Pancreas (tissue), 10 donors: ENCODE measurements at places on chromosomes 5 and 9. TPM values are rescaled to one million over a fixed set of nuclear protein-coding genes. Genes with fewer than 3 reads are reported as not detected.

The EGFL7 gene
- 111 TPM for polyA plus RNA-seq

The NOL6 gene
- 27.8 TPM for polyA plus RNA-seq

The LURAP1L gene
- 10.9 TPM for polyA plus RNA-seq

The MEIKIN gene
- polyA plus RNA-seq = not detected

The PHF2 gene
- 17.8 TPM for polyA plus RNA-seq

The ZSWIM6 gene
- 3.6 TPM for polyA plus RNA-seq

The TRIP13 gene
- 0.45 TPM for polyA plus RNA-seq

The CCDC152 gene
- polyA plus RNA-seq = 0.27 TPM

The QRFP gene
- not detected for polyA plus RNA-seq

The ABITRAM gene
- polyA plus RNA-seq = 7.1 TPM

The SLC25A2 gene
- polyA plus RNA-seq = not detected

The NPDC1 gene
- polyA plus RNA-seq = 328 TPM

The PCDHA6 gene
- polyA plus RNA-seq = 1.6 TPM

The IGFBPL1 gene
- polyA plus RNA-seq = 0.42 TPM

The MYOT gene
- polyA plus RNA-seq = 0.34 TPM

The RASA1 gene
- polyA plus RNA-seq = 5.2 TPM

The FOXD4 gene
- 0.68 TPM for polyA plus RNA-seq

The ADAMTS19 gene
- 0.04 TPM for polyA plus RNA-seq

The MOCS2 gene
- polyA plus RNA-seq = 31.2 TPM

The IER5L gene
- polyA plus RNA-seq = 6.1 TPM

The GDA gene
- polyA plus RNA-seq = 11.6 TPM

The IFNA13 gene
- polyA plus RNA-seq = 0.07 TPM

The PRKAA1 gene
- polyA plus RNA-seq = 30.9 TPM

The PDE8B gene
- 11.9 TPM for polyA plus RNA-seq

The GRM6 gene
- polyA plus RNA-seq = 0.02 TPM

The GGTA1 gene
- polyA plus RNA-seq = 2.7 TPM

The PCDHB16 gene
- 1.5 TPM for polyA plus RNA-seq

The LCN9 gene
- polyA plus RNA-seq = not detected

The ENHO gene
- polyA plus RNA-seq = 1.7 TPM
